ENCODE measurements at places on chromosomes 1 and 21.

GRCh38 chr1:248852481-248853405 is 6.1 kb downstream of the ZNF692 start:
- DNase-seq, result no peak

GRCh38 chr1:198472119-198472518 is 68.4 kb downstream of the ATP6V1G3 start:
- DNase-seq, result no peak

DNA sequence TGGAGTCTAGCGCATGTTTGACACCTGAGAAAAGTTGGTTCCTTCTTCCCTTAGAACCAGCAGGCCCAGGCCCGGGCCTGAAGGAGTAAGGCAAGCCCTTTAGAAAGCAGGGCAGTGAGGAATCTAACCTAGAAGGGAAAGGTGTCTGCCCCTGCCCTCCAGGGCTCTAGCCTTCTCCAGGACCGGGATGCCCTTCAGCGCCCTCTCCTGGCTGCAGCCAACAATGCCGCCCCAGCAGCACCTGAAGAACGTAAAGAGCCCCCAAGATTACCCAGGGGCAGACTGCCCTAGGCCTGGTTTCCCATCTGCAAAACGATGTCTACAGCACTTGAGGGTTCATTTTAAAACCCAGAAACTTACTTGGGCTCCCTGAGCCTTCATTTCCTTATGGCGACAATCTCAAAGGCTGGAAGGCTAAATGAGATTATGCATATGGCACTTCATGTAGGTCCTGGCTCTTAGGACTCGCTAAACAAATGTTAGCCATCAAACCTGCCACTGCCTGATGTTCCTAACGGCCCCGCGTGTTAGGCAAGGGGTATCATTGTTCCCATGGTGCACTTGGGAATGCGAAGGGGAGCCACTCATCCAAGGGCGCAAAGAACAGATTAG is 106.7 kb upstream of the KLHDC7A start:
- no peak for DNase-seq

DNA sequence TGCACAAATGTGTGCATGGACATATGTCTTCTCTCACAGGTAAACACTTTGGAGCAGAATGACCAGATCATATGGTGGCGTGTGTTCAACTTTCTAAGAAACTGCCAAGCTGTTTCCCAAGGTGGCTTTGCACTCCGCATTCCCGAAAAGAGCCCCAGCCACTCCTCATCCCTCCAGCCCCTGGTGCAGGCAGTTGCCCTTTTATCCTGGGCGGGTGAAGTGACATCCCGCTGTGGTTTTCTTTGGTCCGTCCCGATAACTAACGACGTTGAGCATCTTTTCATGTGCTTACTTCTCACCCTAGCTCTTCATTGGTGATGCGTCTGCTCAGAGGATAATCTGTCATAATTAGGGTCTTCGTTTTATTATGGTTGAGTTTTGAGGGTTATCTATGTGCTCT is 612.5 kb downstream of the MATN1 start:
- DNase-seq, result no peak

DNA sequence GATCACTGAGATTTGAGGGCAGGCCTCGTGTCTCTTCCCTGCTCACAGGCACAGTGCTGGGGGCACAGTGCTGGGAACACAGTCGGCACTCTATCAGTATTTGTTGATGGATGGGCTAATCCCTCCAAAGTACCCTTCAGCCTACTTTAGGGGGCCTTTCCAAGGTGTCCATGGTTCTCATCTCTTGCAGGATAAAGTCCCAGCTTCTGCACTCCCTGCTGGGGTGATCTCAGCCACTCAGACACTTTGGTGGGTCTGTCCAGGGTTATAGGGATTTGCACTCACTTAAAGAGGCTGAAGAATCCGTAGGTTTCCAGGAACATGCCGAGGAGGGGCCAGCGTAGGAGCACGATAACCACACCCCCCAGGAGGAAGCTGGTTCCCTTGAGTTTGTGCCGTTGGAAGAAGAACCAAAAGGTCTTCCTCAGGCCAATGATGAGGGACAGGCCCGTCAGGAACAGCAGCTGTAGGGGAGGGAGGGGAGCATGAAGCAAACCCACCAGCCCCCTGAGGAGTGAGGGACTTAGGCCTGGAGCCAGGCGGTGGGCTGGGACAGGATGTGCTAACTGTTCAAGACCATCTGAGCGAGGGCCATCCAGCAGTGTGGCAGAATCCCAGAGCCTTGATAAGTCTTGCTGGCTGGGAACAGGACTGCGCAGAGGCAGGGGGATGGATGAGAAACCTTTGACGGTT is 5.2 kb upstream of the KISS1 start:
- DNase-seq, result no peak

DNA sequence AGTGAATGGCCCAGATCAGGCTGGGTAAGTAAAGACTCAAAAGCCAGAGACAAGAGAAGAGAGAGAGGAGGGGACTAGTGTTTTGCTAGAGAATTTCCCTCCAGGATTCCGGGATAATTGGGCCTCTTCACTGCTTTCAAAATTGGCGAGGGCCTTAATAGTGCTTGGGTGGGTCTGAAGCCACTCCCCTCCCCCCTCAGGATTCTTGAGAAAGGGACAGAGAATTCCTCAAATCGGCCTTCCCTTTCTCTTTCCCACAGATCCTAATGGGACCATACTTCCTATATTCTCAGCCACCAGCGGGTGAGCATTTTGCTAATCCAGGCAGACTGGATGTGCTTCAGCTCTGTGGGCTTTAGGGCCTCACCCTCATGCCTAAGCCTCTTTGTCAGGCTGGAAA is 11.9 kb downstream of the SFN start:
- no peak for DNase-seq
